Dermis microvascular lymphatic vessel endothelial cell (primary cell): ENCODE measurements at places on chromosomes 7 and 10. TPM values are rescaled to one million over a fixed set of nuclear protein-coding genes. Genes with fewer than 3 reads are reported as not detected.

- no peak for DNase-seq
Measured at GRCh38 chr10:42975558-42976340, 101.1 kb upstream of the RET start.

DNA sequence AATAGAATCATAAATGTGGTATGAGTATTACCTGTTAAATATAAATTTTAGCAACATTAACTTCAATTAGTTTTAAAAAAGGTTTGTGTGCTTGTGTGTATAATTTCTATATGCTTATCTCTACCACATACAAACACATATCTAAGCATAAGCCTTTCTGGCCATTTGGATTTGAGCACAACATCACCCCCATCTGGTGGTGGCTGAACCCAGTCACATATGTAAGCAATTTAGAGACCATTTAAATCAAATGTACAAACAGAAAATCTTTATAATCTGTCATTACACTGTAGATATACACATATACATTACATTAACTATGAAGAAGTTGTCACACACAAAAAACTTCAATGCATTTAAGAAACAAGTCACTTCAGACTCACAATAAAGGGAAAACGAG, 31.7 kb downstream of the GPR22 start:
- peak; percentile 30 for DNase-seq

DNA sequence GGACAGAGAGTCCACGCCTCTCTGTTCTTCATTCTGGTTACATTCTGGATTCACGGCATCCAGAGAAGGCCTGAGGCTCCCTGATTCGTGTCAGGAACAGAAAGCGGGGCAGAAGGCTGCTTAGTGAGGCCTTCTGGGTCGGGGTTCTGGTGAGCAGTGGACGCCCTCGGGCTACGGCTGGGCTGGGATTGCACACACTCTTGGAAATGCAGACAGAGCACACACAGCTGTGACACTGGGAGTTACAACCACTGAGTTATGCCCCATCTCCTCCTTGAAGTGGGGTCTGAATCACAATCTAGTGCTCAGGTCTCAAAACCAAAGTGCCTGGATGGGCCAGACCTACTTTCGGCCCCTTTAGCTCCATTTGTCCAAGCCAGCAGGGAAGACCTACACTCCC, 156.9 kb upstream of the GDF10 start:
- no peak for DNase-seq

GRCh38 chr7:28165961-28166955, 14.3 kb downstream of the JAZF1 start:
- no peak for DNase-seq

DNA sequence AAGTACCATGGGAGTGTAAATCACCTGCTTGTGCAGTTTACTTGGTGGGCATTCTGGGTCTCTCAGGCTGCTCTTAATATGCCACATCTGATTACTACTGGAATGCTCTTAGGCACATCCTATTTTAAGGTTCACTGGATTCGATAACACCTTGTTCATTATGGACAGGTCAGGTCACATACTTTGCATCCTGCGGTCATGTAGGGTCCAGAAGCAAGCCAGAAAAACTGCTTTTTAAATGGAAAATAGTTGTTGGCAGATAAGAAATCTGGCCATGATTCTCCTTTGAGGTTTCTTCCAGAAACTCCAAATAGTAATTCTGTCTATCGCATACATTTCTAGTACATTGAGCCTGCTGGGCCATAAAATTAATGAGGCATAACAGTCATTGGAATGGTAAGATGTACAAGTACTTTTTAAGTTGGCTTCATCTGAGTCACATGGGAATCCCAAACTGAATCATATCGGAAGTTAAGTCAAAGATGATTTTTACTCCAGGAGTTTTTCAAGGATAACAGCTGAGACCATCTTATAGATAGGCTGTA, 371.9 kb downstream of the LRRTM3 start:
- DNase-seq, result no peak

- no peak for DNase-seq
Measured at GRCh38 chr7:113891031-113891350, 27.8 kb downstream of the PPP1R3A start.

GRCh38 chr7:146875237-146875785, 758.7 kb downstream of the CNTNAP2 start:
- DNase-seq, result no peak

- no peak for DNase-seq
Measured at GRCh38 chr7:156579566-156579965, 61.0 kb upstream of the RNF32 start.

DNA sequence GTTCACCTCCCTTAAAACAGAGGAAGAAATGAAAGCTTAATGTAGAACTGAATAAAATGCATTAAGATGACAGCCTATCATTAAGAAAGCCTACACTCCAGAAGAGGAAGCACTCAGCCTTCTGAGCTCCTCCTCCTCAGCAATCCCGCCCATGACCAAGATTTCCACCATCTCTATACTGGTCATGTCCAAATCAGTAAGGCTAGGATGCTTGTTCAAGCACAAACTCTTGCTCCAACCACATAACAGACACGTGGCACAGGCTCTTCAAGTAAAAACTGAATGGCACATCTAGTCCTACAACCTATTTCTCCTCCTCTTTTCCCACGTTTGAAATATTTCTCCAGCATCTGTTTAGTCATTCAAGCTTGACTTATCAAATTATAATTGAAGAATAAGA, 454.1 kb downstream of the PARD3 start:
- DNase-seq, result no peak

DNA sequence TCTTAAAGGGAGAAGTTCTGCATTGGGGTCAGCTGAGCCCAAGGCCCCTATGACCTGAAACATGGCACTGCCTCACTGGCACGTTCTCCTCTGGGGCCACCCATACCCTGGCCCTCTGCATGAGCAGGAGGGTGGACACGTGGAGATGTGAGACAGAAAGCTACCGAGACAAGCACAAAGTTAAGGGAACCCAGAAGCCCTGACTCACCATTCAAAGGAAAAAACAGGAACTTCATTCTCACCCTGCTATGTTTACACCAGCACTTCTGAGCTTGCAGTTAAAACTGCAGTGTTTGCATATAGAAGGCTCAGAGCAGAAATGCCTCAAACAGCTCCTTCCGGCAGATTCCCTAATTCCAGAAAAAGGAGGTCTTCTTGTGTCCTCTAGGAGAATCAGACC, 41.7 kb downstream of the DENND11 start:
- peak; percentile 88 for DNase-seq

GRCh38 chr7:24492576-24492975, 80.7 kb upstream of the PALS2 start:
- DNase-seq, result no peak

DNA sequence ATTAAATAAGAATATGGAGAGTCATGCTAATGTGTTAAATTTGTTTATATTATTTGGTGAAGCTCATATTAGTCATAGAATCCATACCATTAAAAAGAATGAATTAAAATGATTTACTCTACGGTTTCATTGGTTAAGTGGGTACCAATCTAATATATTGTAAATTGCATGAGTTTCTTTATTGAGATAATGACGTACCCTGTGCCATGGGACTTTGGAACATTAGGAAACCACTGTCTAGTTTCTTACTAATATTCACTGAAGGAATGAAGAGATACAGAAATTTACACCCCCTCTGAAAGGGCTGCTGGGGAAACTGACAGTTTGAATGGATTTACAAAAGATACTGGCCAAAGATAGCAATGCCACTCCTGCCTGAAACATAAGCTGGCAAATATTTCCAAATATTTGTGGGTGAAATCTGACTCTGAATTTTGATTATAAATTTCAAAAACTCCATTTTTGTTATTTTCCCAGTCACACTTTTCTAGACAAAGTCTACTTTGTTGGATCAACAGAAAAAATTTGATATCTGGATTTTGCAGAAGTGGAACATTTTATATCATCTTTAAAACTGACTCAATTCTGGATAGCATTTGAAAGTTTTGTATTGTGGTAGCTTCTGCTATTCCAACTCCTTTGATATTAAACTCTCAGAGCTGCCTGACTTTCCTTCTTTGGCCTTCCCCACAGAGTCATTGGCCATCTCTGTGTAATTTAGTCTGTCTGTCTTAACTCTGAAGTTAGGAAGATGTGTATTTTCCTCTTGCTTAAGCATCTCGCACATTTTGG, 22.3 kb downstream of the MDFIC start:
- DNase-seq, result no peak

DNA sequence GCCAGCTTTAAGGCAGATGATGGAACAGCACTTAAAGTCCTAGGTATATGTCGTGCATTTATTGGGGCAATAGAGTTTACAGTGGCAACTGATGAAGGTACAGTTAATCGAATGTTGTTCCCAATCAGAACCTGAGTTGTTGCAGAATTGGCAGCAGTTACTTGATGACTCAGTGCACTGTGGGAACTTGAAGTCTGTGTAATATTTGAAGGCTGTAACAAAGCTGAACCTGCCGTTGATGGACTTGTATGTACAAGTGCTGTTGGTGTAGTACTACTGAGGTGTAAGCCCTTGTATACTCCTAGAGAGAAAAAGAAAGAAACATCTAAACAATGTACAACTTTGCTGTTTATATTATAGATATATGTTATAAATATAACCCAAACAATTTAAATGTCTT, 75.3 kb downstream of the EPC1 start:
- DNase-seq, result peak; percentile 7

DNA sequence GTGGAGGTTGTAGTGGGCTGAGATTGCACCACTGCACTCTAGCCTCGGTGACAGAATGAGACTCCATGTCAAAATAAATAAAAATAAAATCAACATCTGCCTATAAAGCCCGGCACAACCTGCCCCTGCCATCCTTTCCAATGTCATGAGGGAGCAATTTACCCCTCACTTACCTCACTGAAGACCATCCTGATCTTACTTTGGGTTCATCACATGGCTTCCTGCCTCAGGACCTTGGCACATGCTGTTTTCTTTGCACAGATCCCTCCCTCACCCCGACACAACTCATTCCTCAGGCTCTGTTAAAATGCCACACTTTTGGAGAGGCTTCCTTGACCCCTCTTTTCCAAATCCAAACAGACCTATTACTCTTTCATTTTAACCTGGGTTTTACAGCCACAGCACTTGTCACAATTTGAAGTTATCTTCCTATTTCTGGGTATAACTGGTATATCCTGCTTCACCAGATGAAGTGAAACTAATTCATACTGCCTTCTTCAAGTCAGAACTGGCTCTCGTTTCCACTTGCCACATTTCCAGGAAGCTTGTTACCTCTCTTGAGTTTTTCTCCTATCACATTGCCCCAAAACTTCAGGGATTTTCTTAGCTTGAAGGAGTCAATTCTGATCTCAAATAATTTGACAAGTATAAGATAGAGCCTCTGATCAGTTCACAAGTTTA, 69.3 kb upstream of the PARD3 start:
- no peak for DNase-seq

DNA sequence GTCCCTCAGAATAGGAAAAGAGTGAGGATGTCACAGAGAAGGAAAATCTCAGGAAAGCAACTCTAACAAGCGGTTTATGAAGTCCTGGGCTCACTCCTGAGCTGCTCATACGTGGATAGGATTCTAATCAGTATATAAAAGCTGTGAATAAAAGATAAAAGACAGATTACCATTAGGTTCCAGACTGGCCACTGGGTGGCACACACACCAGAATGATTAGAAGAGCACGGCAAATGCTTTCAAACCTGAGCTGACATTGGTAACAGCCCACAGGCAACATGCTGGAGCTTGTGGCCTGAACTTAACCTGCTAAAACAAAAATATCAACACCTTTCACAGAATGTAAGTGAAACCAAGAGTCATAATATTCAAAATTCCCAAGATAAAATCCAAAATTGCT, 370.8 kb downstream of the GRID1 start:
- peak; percentile 5 for DNase-seq

DNA sequence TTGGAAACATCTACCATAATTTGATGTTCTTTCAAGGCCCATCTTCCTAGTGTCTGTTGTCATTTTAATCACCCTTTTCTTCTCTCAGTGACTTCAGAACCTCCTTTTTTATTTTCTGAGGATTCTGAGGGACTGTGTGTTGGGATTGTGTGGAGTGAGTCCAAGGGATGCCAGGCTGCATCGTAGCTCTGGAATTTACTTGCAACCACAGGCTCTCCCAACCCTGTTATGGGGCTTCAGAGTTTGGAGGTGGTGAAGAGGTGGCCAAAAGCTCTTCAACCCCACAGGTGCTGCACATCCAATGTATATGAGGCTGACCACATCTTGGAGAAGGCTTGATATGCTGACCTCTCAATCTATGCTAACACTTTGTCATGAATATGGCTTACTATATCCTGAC, 79.5 kb upstream of the GPR141 start:
- no peak for DNase-seq

GRCh38 chr10:68599771-68600040, 39.6 kb downstream of the TET1 start:
- no peak for DNase-seq

DNA sequence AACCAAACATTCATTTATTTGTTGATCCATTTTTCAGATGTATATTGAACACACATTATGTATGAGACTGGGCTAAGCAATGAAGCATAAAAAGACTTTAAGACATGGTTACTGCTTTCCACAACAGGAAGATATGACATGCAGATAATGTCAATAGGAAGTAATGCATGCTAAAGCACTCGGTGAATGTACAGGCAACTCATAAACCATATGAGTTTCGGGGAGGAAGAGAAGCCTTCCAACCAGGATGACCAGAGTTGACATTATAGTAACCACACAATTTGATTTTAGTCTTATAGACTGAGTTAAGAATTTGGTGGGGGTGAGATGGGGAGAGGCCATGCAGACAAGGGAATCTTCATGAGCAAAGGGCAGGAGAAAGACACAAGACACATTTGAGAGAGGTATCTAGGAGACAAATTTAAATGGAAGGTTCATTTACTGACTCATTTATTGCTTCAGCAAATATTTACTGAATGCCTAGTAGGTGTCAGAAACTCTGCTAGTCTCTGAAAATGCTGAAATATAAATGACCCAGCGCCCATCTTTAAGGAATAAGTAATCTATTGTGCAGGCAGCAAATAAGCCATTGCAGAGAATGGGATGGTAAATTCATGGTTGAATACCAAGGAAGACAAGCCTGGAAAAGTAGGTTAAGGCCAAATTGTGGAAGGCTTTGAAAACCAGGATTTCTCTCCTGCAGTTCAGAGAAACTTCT, 19.0 kb upstream of the SLK start:
- no peak for DNase-seq

PRKG1 gene
- 0.64 and 2.7 TPM in 2 replicates for total RNA-seq

CAMK2B gene
- total RNA-seq, result 0.13 TPM in 2 replicates

ATXN7L1 gene
- total RNA-seq, result 3.5 and 4.0 TPM in 2 replicates

TRPV5 gene
- total RNA-seq, result not detected in 2 replicates

NKX1-2 gene
- not detected in 2 replicates for total RNA-seq

ADARB2 gene
- total RNA-seq, result 0.13 TPM in 1 of 2 replicates, not detected in the other

ARHGEF5 gene
- 0.13 and 0.38 TPM in 2 replicates for total RNA-seq

HGF gene
- total RNA-seq, result 0.25 and 0.77 TPM in 2 replicates

C10orf53 gene
- total RNA-seq, result not detected in 2 replicates

NUTM2E gene
- 0.13 TPM in 1 of 2 replicates, not detected in the other for total RNA-seq

GPR37 gene
- total RNA-seq, result 0.13 TPM in 2 replicates

TUBB8 gene
- under 0.01 TPM in 1 of 2 replicates, not detected in the other for total RNA-seq

TMEM229A gene
- total RNA-seq, result not detected in 2 replicates

CLRN3 gene
- 0.13 and 0.25 TPM in 2 replicates for total RNA-seq

ADAM22 gene
- 0.26 and 0.38 TPM in 2 replicates for total RNA-seq

ZSCAN21 gene
- 5.4 and 6.2 TPM in 2 replicates for total RNA-seq

DGKI gene
- 0.64 and 3.5 TPM in 2 replicates for total RNA-seq

GSTO1 gene
- total RNA-seq, result 267 and 284 TPM in 2 replicates
